T-helper 2 cell (primary cell): ENCODE measurements at places on chromosomes 11 and 22.

DNA sequence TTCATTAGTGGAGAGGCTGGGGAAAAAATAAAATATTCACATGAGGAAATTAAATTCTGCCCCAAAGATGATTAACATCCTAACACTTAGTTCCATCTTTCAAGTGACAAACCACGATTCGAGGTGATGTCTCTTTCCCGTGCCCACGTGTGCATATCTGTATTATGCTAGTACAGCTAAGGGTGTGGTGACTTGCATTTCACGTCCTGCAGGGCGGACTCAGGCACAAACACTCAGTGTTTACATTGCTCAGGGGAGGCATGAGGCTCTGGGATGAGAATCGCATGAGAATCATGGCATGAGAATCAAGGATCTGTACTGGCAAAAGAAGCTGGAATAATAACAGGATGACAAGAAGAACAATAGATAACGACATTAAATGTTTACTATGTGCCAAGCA lies 179.4 kb downstream of the NTM start:
- DNase-seq: no peak

- DNase-seq: no peak
Measured at GRCh38 chr11:64786308-64786707, 8.0 kb upstream of the SF1 start.

DNA sequence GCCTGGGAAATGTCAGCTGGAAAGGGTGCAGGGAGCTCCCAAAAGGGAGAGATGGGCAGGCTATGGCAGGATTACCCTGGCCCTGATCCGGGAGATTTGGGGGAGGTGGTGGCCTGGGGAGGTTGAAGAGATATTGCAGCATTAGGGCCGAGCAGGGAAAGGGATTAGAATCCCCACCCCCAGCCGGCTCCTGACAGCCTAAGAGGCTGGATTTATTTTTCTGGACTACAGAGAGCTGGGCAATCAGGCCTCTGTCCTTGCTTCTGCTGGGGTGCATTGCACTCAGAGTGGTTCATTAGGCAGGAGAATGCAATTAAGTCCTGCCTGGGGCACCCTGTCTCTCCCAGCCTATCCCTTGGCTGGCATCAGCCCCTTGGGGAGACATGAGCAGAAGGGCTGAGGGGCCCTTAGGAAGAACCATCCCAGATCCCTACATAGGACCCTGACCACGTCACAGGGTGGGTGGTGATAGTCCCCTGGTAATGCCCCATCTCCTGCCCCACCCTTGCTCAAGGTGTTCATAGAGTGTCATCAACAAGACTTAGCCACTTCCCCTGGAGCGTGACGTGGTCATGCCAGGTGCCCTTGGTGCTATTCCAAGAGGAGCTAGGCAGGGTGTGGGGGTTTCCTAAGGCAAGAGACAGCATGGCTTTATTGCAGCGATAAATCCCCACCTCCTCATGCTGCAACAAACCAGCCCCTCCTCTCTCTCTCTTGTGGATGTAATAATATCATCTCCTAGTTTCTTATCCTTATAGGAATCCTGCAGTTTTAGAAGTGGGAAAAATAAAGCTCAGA lies 38.4 kb upstream of the KLHL35 start:
- no peak for DNase-seq

DNA sequence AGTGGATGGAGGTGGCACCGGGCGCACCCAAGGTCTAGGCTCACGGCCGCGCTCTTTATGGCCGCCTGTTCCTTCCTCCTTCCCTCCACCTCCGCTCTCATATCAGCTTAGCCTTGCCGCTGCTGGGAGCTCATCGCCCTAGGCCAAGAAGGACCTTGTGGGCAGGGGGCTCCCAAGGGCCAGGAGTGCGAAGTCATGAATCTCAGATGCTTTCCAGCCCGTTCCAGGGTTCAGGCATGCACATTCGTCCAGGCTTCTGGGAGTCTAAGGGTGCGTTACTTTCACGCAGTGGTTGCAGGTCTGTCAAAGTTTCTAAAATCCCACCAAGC lies 4.1 kb upstream of the GALR3 start:
- no peak for DNase-seq

DNA sequence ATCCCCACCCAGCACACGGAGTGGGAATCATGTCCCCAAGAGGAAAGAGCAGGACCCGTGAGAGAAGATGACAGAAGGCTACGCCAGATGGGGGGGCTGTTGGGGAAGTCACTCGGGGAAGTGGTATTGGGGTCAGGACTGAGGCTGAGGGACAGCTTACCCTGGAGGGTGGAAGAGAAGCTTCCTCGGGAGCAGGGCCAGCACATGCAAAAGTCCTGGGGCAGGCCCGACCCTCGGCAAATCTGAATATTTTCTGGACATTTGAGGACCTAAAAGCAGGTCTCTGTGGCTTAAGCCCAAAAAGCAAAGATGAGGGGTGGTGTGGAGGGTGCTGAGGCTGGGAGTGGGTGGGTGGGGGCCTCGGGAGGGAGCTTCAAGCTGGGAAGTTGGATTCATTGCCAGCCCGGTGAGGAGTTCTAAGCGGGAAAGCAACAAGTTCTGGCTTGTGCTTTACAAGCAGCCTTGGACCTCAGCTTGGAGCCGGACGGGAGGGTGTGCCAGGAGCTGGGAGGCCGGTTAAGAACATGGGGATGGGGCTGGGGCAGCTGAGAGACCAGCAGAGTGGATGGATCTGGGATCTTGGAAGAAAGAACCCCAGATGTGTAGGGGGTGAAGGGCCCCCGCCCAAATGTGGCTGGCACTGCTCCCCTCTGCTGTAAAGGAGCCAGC lies 34.9 kb downstream of the GRAMD4 start:
- DNase-seq: no peak

DNA sequence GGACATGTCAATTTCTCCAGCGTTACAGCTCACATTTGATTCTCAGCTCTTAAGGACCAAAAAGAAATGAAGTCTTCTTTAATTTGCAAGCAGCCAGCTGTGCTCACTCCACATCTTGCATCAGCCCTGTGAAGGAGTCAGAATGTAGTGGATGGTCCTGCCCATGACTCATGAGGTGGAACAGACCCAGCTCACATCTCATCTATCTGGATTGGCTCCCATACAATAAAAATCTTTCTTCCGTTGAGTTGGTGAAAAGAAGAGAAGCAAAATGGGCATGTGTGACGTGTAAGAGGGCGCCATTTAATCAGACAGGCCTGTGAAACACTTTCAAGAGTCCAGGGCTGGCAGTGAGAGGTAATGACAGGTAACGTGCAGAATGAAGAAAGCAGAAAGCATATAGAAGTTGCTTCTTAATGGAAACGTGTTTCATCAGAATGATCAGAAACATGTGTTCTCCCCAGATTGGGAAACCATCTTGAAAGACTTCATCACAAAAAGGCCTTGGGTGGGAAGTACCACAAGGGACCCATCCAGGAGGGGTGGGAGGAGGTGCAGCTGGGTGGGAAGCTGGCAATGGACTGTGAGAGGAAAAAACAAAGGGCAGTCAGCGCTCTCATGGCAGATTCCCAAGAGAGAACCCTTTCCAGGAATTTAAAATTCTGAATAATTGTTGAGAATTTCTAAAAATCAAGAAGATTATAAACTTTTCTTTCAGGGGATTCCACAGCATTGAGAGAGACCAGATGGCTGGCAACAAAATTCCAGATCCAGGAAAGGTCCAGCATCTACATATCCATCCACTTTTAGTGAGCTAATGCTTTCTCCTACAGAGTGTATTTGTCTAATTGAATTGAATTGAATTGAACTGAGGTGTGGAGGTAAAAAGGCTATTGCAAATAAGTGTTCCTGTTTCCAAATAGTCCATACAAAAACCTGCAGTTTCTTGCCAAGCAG lies 57.0 kb downstream of the ETS1 start:
- DNase-seq: no peak

DNA sequence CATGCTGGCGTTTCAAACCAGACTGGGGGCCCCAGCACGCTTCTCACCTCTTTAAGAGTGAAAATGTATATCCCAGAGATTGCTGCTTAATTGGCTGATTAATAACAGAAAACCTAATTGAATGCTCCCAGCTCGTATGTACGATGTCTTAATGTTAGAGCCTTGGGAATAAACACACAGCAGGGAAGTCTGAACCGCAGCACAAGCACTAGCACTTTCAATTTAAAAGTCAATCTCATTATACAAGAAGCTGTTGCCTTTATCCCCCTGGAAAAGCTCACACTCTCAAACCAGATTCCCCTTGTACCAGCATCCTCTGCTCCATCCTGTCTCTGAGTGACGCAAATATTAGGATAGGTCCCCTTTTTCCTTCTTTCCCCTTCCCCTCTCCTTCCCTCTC lies 449.1 kb downstream of the MN1 start:
- no peak for DNase-seq

DNA sequence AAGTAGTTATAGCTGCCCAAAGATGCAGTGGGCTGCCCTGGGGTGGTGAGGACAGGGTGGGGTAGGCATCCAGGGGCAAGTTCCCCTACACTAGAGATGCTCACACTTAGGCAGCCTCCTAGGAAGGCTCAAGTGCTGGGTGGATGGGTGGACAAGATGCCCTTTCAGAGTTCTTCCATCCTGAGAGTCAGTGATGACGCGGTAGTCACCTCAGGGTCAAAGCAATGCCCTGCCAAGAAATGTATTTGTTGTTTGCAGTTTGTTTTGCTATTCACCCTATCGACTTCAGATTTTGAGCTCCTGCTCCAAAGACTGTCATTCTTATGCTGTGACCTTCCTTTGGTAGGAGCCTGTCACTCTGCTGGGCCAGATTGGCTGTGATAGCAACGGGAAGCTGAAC lies 18.9 kb downstream of the POLA2 start:
- DNase-seq: no peak

DNA sequence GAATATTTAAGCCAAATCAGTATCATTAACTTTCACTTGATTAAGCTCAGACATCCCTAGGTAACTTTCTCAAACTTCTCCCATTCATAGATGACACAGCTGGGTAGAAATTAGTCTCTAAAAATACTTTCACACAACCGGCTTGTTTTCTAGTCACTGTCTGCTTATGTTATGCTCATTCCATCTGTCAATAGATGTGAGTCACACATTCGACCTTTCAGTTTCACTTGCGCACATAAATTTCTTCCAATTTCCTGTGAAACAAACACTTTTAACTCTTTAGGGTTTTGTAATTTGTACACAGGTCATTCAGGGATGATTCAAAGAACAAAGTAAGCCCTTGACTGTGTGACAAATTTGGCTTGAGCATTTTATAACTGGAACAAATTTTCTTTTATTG lies 723.0 kb downstream of the KCNA4 start:
- DNase-seq: no peak

GRCh38 chr11:113796663-113797259 lies 17.2 kb downstream of the CLDN25 start:
- DNase-seq: no peak

GRCh38 chr11:131579932-131580387 lies 209.5 kb downstream of the NTM start:
- DNase-seq: no peak

DNA sequence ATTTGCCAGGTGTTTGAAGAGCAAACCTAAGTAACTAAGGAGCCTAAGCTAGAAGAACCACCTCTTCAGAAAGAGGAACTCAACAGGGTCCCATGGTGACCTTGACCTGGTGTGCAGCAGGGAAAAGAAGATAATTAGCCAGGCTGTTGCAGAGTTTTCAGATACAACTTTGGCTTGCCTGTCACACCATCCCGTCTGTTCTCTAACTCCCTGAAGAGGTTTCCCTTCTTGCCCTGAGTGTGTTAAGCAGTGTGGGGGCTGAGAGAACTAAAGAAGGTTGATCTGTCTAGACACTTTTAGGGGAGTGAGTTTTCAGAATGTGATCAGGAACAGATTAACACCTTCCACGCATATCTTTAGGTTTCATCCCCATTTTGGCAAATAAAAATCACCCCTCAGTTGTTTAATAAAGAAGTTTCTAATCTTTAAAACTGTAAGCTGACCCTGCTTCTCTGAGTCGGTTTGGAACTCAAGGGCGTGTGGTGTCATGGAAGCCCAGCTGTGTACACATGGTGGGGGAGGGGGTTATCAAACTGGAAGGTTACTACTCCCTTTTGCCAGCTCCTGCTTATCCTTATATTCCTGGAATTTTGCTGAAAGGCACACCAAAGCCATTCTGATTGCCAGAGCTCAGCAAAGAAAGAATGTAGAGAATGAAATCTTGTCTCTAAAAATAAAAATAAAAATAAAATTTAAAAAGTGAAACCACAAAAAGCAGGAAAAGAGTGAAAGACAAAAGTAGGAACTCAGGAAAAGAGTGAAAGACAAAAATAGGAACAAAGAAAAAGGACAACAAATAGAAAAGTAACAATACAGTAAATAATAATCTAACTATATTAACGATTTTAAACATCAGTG lies 70.2 kb downstream of the DBX1 start:
- DNase-seq: no peak

DNA sequence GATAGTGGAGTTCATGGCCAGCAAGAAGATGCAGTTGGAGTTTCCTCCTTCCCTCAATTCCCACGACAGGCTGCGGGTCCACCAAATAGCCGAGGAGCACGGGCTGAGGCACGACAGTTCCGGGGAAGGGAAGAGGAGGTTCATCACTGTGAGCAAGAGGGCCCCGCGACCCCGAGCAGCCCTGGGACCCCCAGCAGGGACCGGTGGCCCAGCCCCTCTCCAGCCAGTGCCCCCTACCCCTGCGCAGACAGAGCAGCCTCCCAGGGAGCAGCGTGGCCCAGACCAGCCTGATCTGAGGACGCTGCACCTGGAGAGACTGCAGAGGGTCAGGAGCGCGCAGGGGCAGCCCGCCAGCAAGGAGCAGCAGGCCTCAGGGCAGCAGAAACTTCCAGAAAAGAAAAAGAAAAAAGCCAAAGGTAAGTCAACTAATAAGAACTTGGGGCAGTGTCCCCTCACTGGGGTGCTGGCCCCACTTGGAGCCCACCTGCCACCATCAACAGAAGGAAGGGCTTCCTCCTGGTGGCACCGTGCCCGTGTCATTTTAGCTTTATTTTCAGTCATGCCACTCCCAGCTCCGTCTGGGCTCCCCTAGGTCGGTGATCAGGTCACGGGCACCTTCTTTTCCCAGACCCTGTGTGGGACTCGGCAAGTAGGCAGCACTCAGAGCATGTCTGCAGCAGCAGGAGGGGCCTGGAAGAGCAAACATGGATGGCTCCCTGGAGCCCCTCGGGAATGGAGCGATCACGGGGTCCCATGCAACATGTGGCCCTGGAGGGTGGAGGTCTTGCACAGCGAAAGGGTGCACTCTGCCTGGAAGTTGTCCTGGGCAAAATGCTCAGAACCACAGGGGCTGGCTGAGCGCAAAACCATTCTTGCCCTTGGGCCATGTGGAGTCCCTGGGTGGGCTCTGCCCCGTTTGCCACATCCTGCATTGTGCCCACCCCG lies 33.3 kb downstream of the IGHMBP2 start:
- no peak for DNase-seq

- DNase-seq: no peak
Measured at GRCh38 chr11:127590314-127590713, 589.7 kb upstream of the KIRREL3 start.
